ENCODE measurements at places on chromosomes 2 and 18.

DNA sequence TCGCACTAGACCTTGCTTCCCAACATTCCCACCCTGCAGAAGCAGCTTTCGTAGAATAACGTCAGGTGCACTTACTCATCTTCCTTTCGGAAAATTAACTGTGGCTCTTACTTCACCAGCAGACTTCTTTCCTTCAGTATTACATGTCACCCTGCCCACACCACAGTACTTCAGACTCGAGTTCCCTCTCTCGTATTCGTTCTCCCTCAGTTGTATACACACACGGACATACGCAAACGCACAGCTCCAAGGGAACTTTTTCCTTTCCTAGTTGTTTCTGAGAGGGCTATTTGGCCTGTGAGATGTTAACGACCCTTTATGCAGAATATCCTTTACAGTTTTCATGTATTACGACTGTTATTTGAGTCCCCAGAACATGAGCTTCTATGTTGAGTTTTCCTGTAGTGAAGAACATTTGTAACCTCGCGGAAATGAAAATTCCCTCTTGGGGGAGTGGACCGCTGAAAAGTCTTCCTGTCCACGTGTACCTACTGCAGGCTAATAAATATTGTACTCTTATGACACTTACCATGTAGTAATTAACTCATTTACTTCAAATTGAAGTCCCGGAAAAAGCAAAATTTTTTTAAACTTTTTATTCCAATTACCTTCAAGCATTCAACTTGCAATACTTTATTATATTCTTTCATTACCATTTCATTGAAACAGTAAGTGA is 908 bp downstream of the ERLEC1 start:
- DNase-seq = no peak

GRCh38 chr18:24212939-24213338 is 74.1 kb downstream of the CABYR start:
- DNase-seq = no peak

- peak; percentile 93 for DNase-seq
Measured at GRCh38 chr2:60840880-60841279, 40.5 kb upstream of the REL start.

- DNase-seq = peak; percentile 62
Measured at GRCh38 chr18:75207310-75208154, 1.4 kb downstream of the PTGR3 start.

- DNase-seq = no peak
Measured at GRCh38 chr2:127985026-127985734, 42.7 kb downstream of the SAP130 start.

GRCh38 chr2:38581193-38582147 is 21.3 kb downstream of the HNRNPLL start:
- peak; percentile 86 for DNase-seq

DNA sequence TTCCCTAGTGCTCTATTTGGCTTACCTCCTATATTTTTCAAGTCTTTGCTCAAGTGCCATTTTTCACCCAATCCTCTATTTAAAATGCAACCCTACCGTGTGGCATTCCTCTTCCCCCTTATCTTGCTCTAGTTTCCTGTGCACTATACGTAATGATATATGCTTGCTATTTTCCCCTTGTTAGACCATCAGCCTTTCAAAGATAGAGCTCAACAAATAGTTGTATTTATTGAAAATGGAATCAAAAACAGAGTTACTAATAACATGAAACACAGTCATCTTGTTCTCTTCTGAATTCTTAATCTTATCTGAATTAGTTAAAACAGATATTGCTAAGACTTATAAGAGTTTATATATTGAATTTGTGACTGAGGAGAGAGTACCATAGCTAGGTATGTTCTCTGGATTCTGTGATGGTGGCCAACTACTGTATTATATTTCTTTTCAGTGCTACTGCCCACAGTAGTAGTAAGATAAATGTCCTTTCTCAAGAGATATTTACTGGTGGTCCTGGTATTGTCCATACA is 55.3 kb downstream of the CAB39 start:
- DNase-seq = no peak

GRCh38 chr18:37663446-37663845 is 97.8 kb upstream of the CELF4 start:
- no peak for DNase-seq

DNA sequence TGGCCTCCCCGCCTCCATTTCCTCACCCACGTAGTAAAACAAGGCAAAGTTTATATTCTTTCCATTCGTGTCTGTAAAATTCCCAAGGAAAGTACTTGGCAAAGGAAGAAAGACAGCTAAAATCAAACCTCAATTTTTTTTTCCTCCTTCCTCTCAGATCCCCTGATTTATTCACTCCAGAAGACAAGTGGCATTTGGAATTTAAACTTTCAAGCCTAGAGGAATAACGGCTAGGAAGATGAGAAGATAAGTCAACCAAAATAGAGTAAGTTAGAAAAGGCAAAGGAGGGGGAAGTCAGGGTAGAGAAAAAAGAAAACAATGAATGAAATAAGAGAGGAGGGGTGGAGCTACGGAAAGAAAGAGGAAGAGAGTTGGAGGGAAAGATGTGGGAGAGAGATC is 198.9 kb upstream of the PIK3C3 start:
- DNase-seq = no peak

GRCh38 chr2:216083464-216084281 is 2.0 kb downstream of the TMEM169 start:
- no peak for DNase-seq

DNA sequence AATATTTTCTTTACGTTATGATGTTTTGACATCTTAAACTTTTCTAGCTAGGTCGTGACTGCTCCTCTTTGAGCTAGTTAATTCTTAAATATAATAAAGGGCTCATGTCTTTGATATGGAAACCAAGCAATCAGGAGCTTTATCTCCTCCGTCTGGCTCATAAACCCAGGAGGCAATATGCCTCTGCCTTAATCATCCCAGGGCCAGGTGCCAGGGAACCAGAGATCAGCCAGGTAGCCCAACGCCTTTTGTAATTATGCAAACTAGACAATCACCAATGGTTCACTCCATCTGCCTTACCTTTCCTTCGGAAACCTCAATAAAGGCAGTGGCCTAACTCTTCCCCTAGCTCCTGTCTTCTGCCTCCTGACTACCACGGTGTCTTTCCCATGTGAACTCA is 213.7 kb downstream of the KCNJ3 start:
- DNase-seq = no peak

DNA sequence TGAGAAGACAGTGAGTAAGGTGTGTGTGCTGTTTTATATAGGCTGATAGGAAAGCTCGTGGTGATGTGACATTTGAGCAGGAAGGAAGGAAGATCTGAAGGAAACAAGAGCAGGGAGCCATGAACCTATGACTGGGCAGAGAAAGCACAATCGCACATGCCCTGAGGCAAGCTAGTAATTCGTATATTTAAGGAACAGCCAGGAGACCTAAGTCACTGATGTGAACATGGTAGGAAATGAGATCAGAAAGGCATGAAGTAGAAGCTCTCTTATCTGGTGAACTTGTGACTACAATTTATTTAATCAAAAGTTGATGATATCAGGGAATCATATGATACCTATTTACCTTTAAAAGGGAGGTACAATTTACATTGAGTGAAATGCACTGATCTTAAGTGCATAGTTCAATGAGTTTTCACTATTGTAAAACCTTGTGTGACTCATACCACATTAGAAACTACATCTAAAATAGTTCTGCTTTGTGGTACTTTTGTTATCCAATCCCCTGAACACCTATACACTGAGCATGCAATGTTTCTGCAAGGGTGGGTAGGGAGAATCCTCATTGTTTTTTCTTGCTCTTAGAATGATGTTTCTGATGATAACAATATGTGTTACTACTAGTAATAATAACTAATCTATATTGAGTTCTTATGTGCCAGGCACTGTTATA is 67.5 kb downstream of the GALNT13 start:
- DNase-seq = peak; percentile 2

DNA sequence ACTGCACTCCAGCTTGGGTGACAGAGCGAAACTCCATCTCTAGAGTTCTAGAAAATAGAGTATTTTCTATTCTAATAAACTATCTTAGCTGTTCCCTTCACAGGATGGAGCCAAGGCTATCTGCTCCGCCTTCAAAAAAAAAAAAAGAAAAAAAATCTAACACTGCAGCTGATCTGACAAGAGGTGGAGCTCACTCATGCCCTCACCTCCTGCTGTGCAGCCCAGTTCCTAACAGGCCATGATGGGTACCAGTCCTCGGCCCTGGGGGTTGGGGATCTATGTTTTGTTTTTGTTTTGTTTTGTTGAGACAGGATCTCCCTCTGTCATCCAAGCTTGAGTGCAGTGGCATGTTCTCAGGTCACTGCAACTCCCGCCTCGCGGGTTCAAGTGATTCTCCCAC is 3.0 kb downstream of the WDSUB1 start:
- DNase-seq = no peak

- DNase-seq = peak; percentile 71
Measured at GRCh38 chr2:200306931-200307723, 634 bp downstream of the SPATS2L start.

DNA sequence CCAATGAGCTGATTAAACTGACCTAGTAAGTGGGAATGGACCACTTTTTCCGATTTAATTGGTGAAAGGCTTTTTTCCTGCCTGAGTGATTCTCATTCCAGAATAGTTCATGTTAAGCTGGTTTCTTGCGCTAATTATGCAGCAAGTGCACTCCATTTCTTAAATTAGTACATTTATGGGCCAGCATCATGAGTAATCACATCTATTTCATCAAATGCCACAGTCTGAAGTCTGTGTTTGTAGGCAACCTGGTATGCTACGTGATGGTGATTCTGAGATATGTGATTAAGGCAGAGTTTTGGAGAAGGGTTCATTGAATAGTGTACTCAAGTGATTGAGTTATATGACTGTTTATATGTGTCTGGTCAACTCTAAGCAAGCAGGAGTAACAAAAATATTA is 128.0 kb upstream of the BOD1L2 start:
- no peak for DNase-seq

GRCh38 chr2:38467768-38468455 is 90.8 kb upstream of the ATL2 start:
- DNase-seq = no peak

GRCh38 chr2:195721042-195721441 is 64.0 kb downstream of the SLC39A10 start:
- no peak for DNase-seq

- DNase-seq = no peak
Measured at GRCh38 chr2:234885118-234885517, 66.7 kb upstream of the SH3BP4 start.

- no peak for DNase-seq
Measured at GRCh38 chr2:97660775-97661389, 3.0 kb downstream of the ACTR1B start.

- DNase-seq = no peak
Measured at GRCh38 chr2:30721668-30722647, 85.3 kb downstream of the CAPN13 start.

- no peak for DNase-seq
Measured at GRCh38 chr2:98835831-98836385, 100.1 kb downstream of the CRACDL start.

- no peak for DNase-seq
Measured at GRCh38 chr2:169190197-169190775, 120.9 kb downstream of the DHRS9 start.

DNA sequence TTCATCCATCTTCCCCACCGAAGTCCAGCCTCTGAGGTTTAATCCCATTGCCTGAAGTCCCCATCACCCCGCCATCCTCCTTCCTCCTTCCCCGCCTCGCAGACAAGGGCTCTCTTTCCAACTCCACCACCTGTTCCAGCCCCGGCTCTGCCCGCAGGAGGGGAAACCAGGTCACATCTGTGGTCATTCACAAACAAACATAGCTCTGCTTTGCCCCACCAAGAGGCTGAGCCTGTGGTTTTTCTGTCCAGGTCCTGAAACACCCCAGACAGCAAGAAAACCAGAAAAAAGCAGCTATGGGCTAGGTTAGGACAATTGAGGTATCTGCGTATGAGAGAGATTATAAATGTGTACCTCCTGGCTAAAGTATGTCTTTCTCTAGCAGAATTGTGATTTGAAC is 144.7 kb downstream of the GLI2 start:
- no peak for DNase-seq

DNA sequence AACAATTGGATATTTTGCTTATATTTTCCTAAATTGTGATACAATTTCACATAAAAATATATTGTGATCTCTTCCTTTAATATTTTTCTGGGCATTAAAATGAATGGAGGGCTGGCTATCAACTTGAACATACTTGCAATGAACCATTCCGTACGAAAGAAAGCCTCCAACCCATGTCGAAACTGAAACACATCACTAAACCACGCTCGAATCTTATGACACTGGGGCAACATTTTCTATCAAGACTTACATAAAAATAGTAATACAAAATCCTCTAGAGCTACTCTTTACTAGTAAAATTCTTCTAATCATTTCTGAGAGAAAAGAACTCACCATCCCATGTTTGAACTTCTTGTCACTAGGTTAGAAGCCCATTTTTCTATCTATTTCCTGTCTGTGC is 132.8 kb upstream of the DOK6 start:
- no peak for DNase-seq

- no peak for DNase-seq
Measured at GRCh38 chr18:58805467-58806187, 59.0 kb upstream of the ZNF532 start.

DNA sequence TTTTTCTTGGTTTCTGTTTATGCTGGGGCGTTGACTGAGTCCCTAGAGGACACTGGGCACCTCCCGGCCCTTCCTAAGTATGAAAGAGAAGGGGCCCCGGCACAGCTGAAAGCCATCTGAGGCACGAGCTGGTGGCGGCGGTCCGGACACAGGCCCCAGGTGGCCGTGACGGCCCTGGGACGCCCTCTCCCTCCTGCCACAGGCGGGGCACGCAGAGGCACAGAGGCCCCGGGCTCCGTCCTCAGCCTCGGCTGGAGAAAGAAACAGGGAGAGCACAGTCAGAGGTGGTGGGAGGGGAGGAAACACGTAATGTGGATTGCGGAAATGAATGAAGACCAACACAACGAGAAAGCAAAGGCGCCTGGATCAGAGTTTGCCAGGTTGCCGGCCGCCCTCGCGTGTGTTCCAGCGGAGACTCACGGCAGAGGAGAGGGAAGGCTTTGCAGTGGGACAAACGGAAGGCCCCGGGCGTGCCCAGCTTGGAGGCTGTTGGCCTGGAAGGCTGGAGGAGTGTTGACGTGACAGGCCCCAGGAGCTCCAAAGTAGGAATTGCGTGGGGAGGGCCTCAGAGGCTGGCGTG is 119.1 kb downstream of the PTGR3 start:
- no peak for DNase-seq

- DNase-seq = no peak
Measured at GRCh38 chr2:161041356-161041755, 118.9 kb upstream of the TANK start.

DNA sequence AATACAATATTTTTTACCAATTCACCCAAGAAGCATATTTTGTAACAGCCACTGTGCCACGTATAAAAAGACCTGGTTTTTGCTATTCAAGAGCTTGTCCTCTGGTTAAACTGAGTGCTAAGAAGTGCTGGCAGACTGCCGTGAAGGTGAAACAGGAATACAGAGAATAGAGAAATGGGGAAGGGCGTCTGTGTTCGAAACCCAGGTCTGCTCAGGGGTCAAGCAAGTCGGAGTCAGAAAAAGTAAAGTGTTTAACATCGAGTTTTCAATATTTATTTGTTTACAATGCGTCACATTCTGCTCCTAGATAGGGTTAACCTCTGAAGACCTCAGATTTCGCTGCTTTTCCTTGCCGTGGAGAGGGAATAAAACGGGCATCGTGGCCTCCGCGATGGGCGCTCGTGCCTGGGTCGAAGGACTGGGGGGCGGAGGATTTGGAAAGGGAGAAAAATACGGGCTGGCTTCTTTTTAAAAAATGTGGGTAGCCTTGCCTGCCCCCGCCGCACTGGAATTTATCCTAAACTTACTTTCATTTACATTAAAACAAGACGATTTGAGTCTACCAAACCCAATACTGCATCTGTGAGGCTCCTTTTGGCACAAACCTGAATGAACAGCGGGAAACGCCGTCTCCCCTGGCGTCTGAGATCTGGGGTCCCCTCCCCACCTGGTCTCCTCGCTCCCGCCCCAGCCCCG is 1.1 kb upstream of the SNTG2 start:
- no peak for DNase-seq

GRCh38 chr2:152710713-152711112 is 6.5 kb downstream of the PRPF40A start:
- DNase-seq = no peak
